ENCODE measurements at places on chromosomes 6 and 20. TPM values are rescaled to one million over a fixed set of nuclear protein-coding genes. Genes with fewer than 3 reads are reported as not detected.

DNA sequence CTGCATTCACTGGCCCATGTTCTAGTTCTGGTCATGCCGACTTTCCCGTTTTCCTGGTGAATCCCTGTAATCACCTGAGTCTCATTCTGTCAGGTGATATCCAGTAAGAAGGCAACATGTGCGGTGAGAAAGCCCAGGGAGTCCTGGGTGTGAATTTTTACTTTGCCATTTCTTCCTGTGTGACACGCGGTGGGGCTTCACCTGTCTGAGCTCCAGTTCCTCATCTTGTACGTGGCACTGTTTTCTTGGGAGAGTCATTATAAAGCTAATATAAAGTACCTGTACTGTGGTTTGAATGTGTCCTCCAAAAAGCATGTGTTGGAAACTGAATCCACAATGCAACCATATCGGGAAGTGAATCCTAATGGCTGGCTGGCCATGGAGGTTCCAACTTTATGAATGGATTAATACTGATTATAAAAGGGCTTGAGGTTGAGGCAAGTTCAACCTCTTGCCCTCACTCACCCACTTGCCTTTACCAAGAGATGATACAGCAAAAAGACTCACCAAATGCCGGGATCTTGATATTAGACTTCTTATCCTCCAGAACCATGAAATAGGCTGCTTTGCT is 5.1 kb downstream of the HLA-E start:
- peak; percentile 49 for DNase-seq

- DNase-seq, result no peak
Observed at GRCh38 chr6:158441716-158442215, 118.1 kb upstream of the TMEM181 start.

DNA sequence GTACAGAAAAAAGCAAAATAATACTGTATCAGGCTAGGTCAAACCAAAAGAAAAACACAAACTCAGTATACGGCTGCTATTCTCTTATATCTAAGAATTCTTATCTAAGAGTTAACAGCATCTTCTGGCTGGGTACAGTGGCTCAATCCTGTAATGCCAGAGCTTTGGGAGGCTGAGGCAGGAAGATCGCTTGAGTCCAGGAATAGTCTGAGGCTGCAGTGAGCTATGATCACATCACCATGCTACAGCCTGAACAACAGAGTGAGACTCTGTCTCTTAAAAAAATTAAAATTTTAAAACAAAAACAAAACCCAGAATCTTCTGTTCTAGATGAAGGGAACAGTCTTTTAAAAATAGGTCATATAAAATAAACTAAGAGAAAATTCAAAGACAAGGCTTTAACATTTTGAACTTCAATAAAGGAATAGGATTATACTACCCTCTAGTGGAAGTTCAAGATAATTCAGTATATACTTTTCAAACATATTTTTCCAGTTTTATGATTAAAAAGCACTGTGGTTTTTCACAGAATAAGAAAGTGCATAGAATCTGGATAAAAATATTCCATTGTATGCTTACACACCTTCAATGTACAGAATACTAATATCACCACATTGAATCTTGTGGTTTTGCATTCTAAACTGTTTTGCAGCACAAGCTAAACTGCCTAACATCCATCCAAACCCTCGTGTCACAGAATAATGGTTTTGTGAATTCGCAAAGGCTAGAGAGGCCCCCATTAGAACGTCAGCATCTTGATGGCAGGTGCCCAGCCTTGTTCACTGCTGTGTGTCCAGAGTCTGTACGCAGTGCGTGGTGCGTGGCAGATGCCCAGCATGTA is 39.3 kb downstream of the DTNBP1 start:
- DNase-seq, result peak; percentile 37

GRCh38 chr20:602111-602970 is 7.8 kb downstream of the TCF15 start:
- DNase-seq, result no peak

GRCh38 chr20:13274275-13274861 is 53.3 kb downstream of the ISM1 start:
- no peak for DNase-seq

- no peak for DNase-seq
Observed at GRCh38 chr20:6611911-6612605, 155.4 kb upstream of the BMP2 start.

DNA sequence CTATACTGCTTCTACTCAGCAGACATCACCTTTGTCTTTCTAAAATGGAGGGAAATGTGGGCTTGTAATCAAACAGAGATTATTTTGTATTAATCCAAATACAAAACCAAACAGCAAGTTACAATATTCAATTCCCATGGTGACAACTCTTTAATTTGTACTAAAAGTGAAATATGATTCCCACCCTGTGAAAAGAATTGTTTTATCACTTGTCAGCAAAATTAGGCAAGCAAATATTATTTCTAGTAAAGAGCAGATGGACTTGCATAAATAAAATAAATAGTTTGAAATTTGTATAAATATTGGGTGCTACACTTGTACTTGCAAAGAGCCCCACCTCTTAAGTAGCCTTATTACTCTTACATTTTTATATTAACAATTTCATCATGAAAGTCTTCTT is 6.1 kb upstream of the TXLNB start:
- DNase-seq, result no peak

DNA sequence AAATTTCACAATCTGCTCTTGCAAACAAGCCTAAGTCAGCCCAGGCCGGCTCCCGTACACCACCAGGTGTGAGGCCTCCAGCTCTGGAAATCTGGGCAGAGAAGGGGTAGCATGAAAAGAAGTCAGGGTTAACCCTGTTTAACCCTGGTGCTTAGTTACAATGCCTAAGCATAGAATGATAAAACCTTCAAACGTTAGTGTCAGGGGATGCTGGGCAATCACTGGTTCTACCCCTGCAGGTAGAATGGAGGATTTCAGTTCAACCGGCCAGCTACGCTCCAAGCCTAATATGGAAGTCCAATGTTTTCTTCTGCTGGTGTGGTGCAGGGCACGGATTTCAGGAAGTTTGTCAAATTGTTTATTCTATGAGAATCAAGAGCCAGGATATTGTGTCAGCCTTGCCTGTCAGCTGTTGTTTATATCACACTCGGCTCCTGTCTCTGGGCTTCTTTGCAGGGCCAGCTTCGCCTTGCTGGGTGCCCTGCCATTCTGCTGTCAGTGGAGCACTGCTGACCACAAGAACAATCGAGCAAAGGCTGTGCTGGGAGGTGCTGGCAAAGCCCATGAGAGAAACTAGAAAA is 20.2 kb upstream of the CD93 start:
- peak; percentile 69 for DNase-seq

DNA sequence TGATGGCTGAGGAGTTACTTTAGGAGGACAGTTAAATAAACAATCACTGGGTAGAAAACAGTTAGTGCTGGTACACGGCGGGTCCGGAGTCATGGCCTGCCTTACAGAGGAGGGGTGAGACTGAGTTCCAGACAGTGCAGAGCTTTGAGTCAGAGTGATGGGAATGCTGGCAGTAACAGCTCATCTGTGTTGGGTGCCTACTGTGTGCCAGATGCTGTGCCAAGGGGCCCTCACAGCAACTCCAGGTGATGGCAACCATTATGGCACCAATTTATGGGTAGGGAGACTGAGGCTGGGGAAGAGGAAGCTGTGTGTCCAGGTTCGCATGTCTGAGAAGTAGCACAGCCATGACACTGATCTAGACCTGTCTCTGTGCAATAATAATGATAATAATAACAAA is 132.6 kb downstream of the CEBPB start:
- DNase-seq, result peak; percentile 58

- no peak for DNase-seq
Observed at GRCh38 chr20:1125277-1125676, 6.9 kb downstream of the PSMF1 start.

GRCh38 chr6:128914051-128914450 is 31.1 kb downstream of the LAMA2 start:
- no peak for DNase-seq

- DNase-seq, result peak; percentile 78
Observed at GRCh38 chr6:89999154-89999553, 104.9 kb downstream of the GJA10 start.

- DNase-seq, result no peak
Observed at GRCh38 chr6:14463110-14463509, 345.5 kb downstream of the CD83 start.

DNA sequence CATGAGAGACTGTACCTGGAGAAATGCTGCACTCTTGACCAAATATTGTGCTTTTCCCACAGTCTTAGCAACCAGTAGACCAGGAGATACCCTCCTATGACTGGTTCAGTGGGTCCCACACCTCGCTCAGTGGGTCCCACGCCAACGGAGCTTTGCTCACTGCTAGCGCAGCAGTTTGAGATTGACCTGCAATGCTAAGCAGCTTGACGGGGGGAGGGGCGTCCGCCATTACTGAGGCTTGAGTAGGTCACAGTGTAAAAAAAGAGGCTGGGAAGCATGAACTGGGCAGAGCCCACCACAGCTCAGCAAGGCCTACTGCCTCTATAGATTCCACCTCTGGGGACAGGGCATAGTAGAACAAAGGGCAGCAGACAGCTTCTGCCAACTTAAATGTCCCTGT is 49.0 kb upstream of the HIVEP2 start:
- no peak for DNase-seq

DNA sequence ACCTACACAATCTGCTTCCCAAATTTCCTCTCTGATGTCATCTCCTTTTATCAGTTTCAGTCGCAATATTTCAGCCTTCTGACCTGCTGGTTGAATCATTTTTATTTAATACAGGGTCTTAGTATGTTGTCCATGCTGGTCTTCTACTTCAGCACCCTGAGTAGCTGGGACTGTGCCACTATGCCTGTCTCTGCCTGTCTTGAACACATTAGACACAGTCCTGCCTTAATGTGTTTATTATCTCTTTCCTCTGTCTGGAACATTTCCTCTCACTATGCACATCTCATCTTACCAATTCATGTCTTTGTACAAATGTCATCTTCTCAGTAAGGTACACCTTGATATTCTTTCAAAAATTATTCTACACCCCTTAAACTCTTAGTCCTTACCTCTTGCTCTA is 106.5 kb downstream of the THEMIS start:
- no peak for DNase-seq

GRCh38 chr6:89255417-89255816 is 38.3 kb upstream of the GABRR1 start:
- no peak for DNase-seq

EDN1 gene
- total RNA-seq, result 12.5 TPM

FERMT1 gene
- 2.0 TPM for total RNA-seq

ADGRF5 gene
- total RNA-seq, result not detected

RPS6KA2 gene
- 1.9 TPM for total RNA-seq

LGSN gene
- 0.07 TPM for total RNA-seq

SNHG17 gene
- total RNA-seq, result 6.1 TPM

VPS16 gene
- 42.4 TPM for total RNA-seq

CLPSL1 gene
- not detected for total RNA-seq

OR2H1 gene
- total RNA-seq, result not detected

KCNG1 gene
- total RNA-seq, result 4.5 TPM
